ENCODE measurements at places on chromosomes 6 and 20.

DNA sequence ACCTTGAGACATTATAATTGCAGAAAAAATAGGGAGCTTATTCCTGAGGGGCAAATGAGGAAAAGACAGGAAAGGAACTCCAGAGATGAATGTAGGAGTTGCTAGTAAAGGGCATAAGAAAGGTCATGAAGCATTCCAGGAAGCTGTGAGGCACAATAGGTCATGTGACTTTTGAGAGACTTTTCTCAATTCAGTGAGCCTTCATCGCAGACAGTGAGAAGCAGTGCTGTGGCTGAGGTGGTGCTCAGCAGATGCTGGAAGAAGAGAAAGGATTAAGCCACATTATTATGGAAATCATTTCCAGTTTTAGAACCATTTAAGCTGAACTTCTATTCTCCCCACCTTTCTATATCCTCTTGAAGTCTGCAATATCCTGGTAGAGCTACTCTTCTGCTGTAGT is 4.1 kb downstream of the SPTLC3 start:
- no peak for DNase-seq

GRCh38 chr20:59829786-59830664 is 103.4 kb downstream of the SYCP2 start:
- peak; percentile 15 for DNase-seq

GRCh38 chr20:21820688-21821087 is 115.2 kb downstream of the PAX1 start:
- no peak for DNase-seq

DNA sequence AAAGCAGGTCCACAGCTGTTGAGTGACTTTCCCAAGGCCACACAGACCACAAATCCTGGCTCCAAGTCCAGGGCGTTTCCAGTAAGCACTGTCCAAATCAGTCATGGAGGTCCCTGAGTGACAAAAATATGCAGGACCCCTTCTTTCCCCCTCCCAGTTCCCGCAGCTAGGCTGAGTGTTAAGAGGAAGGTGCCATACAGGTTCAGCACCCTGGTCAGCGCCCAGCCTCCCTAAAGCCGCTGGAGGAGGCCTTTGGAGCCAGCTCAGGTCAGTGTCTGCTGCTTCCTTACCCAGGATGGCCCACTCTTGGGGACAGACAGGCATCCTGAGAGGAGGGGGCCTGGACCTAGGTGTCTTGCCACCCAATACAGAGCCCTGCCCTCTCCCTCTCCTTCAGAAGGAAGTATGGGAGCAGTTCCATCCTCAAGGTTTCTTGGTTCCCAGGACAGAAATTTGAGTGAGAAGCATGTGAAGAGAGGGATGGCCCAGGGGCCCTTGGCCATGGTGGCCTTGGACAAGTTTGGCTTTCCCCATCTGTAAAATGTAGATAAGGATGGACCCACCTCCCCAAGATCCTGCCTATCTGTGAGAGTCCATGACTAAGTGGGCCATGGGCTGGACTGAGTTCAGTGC is 13.2 kb downstream of the TMEM74B start:
- DNase-seq = peak; percentile 33

GRCh38 chr20:35826397-35826998 is 54.7 kb downstream of the PHF20 start:
- no peak for DNase-seq

DNA sequence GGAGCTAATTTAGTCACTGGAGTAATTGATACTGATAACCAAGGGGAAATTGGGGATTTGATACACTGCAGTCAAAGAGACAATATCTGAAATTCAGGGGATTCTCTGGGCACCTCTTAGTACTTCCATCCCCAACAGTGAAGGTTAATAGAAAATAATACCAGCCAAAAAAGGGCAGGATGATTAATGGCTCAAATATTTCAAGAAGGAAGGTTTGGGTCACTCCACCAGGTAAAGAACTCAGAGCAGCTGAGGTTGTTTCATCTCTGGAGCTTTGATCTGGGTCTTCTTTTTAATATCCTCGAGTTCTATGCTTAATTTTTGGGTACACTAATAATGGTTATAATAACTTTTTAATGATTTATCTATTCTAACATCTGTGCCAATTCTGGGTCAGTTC is 70.8 kb downstream of the CDKAL1 start:
- DNase-seq = no peak

- DNase-seq = no peak
These were observed 117.9 kb downstream of the C6orf118 start for GRCh38 chr6:165191461-165191860.

- no peak for DNase-seq
These were observed 221.9 kb downstream of the TTLL2 start for GRCh38 chr6:167546611-167547327.

GRCh38 chr20:5230544-5230943 is 86.2 kb downstream of the PROKR2 start:
- DNase-seq = no peak

All from RPMI8226 (cell line).